ENCODE measurements at places on chromosomes 2 and 18.
A peak's percentile ranks its signal among the peaks of the same experiment; 100 is the strongest.

DNA sequence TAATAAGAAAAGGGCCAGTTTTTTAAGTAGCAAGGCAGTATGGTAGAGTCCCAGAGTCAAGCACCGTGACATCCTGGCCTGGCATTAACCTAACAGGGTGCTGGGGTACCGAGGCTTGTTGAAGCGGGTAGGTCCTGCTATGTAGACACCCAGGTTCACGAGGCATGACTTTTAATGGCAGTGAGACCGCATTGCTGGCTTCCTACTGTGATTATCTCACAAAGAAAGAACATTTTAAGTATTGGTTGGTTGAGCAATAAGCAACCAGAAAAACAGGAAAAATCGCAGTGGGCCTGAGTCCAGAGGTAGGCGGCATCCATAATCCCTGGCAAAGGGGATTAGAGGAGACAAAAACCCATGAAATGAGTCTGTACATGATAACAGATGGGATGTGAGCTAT is 927.9 kb upstream of the ACVR2A start:
- no peak for DNase-seq
- no peak overlapping the region for H3K27ac ChIP-seq
- H3K27me3 ChIP-seq = no peaks in the 10 kb centered on the region
- H3K4me1 ChIP-seq = no peaks in the 10 kb centered on the region

- DNase-seq = no peak
- H3K36me3 ChIP-seq = no peaks in the 10 kb centered on the region
- no peak overlapping the region for H3K27ac ChIP-seq
- no peaks in the 10 kb centered on the region for H3K27me3 ChIP-seq
- H3K4me3 ChIP-seq = no peak overlapping the region
These were observed 7.6 kb downstream of the BCL2 start for GRCh38 chr18:63312019-63312409.

GRCh38 chr2:34307636-34308035 is 708.5 kb upstream of the FAM98A start:
- H3K36me3 ChIP-seq = no peaks in the 10 kb centered on the region
- DNase-seq = no peak
- no peaks in the 10 kb centered on the region for H3K4me1 ChIP-seq
- no peak overlapping the region for H3K4me3 ChIP-seq

GRCh38 chr2:149185942-149186490 is 144.4 kb upstream of the LYPD6 start:
- no peaks in the 10 kb centered on the region for H3K4me1 ChIP-seq
- no peak for DNase-seq
- H3K27ac ChIP-seq = no peak overlapping the region

DNA sequence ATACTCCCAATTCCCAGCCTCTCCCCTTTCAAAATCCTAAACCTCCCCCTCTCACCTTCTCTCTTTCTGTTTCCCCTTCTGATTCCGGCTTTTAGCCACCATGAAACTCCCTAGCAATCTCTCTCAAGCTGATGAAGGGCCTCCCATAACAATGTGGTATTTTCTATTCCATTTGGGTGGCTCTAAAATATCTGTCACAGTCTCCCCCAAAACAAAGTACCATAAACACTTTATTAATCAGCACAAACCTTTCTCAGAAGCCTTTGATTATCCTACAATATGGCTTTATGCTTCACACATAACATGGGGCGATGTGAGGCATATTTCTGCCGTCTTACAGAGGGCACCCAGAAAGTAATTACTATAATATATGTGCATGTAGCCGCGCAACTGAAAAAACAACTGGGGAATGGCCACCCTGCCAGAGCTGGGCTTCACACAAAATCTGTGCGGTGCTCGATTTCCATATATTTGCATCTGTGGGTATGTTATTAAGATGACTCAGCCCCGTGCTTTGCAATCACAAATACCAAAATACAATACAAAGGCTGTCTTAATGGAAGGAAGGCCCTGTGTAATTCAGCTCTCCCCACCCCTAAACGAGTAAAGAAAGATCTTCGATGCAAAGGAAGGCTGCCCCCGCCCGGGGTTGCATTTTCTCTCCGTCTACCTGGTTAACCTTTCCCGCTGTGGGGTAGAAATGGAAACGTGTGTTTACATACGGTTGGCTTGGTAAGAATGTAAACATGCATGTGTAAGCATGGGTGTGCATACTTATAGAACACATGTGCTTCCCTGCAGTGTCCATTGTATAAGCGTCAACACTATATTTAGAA is 81.4 kb downstream of the CELF4 start:
- no peaks in the 10 kb centered on the region for H3K36me3 ChIP-seq
- H3K4me3 ChIP-seq = no peak overlapping the region
- no peaks in the 10 kb centered on the region for H3K27me3 ChIP-seq
- H3K4me1 ChIP-seq = peaks cover 7% of the 10 kb centered on the region
- peak; percentile 36 for DNase-seq
- no peak overlapping the region for H3K27ac ChIP-seq

DNA sequence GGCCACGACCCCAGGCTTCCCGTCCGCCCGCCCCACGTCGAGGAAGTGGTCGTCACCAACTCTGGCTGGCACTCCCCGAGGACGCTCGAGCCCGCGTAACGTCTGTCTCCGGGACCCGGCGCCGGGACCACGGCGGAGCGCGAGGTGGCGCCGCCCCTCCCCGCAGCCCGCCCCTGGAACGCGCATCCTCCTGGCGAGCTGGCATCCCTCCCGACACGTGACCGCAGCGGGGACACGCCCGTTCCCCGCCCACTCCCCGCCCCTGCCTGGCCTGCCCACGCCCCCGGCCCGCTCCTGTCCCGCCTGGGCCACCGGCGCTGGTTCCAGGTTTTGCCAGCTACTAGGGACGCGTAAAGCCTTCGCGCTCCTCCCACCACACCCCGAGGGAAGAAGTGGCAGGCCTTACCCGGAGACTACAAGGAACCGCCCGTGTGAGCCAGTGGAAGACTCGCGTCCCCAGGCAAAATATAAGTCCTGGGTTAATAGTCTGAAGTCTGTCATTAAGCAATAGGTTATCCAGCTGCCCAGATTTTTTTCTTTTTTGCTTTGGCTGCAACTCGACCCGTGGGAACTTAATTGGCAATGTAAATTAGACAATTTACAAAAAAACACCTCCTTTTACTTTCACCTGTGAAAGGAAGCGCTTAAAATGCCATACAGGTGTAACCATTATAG is at the start of gene OSBPL1A:
Gene OSBPL1A, minus strand, starts transcription at position 131 of the 675 bp plus-strand sequence. CDS start 20,291 bp downstream, outside the sequence.
- H3K36me3 ChIP-seq = no peaks in the 10 kb centered on the region
- DNase-seq = peak; percentile 94

DNA sequence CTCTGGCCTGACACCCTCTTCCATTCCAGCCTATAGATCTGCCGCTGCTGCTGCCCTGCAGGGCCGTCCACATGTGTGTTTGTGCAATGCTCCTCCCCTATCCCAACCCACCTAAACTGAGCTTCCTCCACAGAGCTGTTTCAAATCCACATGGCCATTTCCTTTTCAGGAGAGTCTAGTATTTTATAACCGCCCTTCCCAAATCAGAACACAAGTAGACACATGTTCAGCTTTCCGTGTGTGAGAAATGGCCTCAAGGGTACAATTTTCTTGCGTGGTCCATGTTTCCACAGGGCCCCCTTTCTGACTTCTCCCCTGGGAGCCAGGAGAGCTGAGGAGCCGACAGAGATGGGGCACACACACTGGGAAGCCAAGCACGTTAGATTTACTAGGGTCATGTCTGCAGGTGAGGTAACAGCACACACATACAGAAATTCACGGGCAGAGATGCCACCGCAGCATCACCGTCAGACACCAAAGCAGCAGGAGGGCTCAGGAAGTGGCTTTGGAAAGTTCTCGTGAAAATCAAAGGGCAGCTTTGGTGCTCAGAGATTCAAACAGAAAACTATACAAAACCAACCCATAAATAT is 102.9 kb upstream of the TGFA start:
- no peak for DNase-seq
- H3K27ac ChIP-seq = no peak overlapping the region
- no peaks in the 10 kb centered on the region for H3K36me3 ChIP-seq
- H3K27me3 ChIP-seq = 0 out of 2 replicates have a peak, but pooled peaks cover 4% of the 10 kb centered on the region
- no peaks in the 10 kb centered on the region for H3K4me1 ChIP-seq

DNA sequence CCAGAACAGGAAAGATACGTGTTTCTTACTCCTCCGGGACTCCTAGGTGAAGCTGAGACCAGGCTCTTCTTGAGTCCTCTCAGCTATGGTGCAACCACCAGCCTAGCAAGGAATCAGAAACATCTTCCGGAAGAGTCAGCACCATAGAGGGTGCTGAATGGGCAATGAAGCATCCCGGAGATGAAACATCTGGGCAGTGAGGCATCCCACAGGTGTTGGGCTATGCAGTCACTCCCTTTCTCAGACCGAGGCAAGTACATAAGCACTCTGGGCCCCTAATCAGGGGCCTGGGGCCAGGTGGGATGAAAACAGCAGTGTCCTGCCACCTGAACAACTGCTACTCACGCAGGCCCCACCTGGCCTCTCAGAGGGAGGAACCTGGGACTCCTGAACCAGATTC is 1.4 kb upstream of the CAPN10 start:
- no peak for DNase-seq
- no peaks in the 10 kb centered on the region for H3K36me3 ChIP-seq
- H3K4me1 ChIP-seq = peaks cover 17% of the 10 kb centered on the region
- peak overlapping the region; percentile 96 for H3K4me3 ChIP-seq

- no peaks in the 10 kb centered on the region for H3K36me3 ChIP-seq
- H3K4me3 ChIP-seq = no peak overlapping the region
- H3K4me1 ChIP-seq = peaks cover 5% of the 10 kb centered on the region
These were observed 243.8 kb downstream of the DLGAP1 start for GRCh38 chr18:4211111-4211837.

DNA sequence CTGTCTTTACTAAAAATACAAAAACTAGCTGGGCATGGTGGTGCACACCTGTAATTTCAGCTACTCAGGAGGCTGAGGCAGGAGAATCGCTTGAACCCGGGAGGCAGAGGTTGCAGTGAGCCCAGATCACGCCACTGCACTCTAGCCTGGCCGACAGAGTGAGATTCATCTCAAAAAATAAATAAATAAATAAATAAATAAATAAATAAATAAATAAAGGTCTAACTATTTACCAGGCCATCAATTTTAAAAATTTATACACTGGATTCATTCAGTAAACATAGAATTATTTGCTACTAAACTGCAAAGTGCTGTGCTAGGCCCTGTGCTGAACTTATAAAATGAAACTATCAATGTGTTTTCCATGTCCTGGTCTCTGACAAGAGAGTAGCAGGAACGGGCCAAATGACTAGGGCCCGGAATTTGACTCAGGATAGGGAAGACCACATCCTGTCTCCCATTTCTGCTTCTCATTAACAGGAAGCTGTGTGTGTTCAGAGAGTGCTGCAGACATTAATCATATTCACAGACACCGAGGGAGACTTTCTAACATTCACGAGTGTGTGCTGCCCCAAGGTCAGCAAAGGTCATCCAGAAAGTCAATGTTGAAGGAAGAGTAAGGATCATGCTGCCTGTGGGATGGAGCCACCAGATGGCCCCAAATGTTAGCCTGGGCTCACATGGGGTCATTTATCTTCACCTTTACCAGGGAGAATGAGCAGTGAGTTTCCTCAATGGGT is 95.8 kb downstream of the SPP2 start:
- no peak overlapping the region for H3K4me3 ChIP-seq
- no peaks in the 10 kb centered on the region for H3K36me3 ChIP-seq
- no peaks in the 10 kb centered on the region for H3K27me3 ChIP-seq
- no peaks in the 10 kb centered on the region for H3K4me1 ChIP-seq
- no peak for DNase-seq
- H3K27ac ChIP-seq = no peak overlapping the region

- H3K27me3 ChIP-seq = no peaks in the 10 kb centered on the region
- no peak for DNase-seq
These were observed 34.8 kb upstream of the SP5 start for GRCh38 chr2:170680172-170680941.

DNA sequence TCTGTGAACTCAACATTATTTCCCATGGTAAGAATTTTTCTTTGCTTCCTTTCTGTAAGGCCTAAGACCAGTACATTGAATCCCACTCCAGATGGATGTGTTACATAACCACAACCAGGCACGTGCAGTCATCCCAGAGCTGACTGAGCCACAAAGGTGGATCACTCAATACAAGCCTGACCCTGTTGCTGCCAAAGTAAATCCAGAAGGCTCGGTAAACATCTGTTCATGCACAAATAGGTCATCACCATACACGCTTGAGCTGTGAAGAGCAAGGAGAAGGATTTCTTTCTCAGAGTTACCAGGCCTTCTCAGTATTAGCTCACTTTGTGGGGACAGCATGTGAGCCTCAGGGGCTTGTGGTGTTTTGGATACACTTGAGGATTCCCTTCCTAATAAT is 791.4 kb upstream of the FANCL start:
- no peak for DNase-seq
- no peaks in the 10 kb centered on the region for H3K36me3 ChIP-seq
- H3K4me3 ChIP-seq = no peak overlapping the region
- no peak overlapping the region for H3K27ac ChIP-seq
- no peaks in the 10 kb centered on the region for H3K4me1 ChIP-seq
- no peaks in the 10 kb centered on the region for H3K27me3 ChIP-seq

GRCh38 chr2:120283649-120284048 is 31.0 kb downstream of the RALB start:
- no peaks in the 10 kb centered on the region for H3K4me1 ChIP-seq
- no peaks in the 10 kb centered on the region for H3K36me3 ChIP-seq
- no peak overlapping the region for H3K27ac ChIP-seq
- no peak for DNase-seq

DNA sequence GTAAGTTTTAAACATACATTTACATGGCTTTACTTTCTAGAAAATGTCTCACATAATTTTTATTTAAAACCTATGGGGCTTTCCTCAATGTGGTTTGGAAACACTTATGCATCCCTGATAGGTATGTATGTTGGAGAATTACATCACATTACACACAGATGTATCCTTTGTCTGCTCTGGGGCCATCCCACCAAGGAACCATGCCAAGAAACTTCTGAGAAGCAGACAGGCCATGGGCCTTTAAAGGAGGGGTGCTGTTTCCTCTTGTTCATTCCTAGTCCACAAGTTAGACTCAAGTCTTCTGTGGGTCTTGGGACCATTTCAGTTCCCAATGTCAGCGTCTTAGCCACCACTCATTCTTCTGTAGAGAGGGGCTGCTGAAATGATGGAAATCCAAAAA is 162.0 kb upstream of the SETBP1 start:
- DNase-seq = no peak
- H3K27me3 ChIP-seq = no peaks in the 10 kb centered on the region
- H3K4me3 ChIP-seq = no peak overlapping the region
- no peaks in the 10 kb centered on the region for H3K36me3 ChIP-seq
- no peaks in the 10 kb centered on the region for H3K4me1 ChIP-seq

DNA sequence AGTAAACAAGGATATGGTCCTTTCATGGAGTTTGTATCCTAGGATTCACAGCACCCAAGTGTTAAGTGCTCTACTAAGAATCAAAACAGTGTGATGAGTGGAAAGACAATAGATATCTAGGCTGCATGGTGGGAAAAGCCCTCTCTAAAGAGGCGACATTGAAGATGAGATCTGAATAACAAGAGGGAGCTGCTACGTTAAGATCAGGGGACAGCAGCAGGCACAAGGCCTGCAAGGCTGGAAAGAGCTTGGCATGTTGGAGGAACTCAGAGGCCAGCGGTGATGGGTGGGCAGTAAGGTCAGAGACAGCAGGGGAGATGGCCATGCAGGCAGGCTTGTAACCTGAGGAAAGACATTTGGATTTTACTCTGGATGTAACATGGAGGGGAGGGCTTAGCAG is 177.5 kb downstream of the GFPT1 start:
- H3K27me3 ChIP-seq = no peaks in the 10 kb centered on the region
- peaks cover 13% of the 10 kb centered on the region for H3K4me1 ChIP-seq
- H3K4me3 ChIP-seq = no peak overlapping the region
- no peak for DNase-seq

Measured in H1 (cell line).